Liver (tissue), 10 donors: ENCODE measurements at places on chromosomes 2 and 18. TPM values are rescaled to one million over a fixed set of nuclear protein-coding genes. Genes with fewer than 3 reads are reported as not detected.

The RGPD3 gene
- polyA plus RNA-seq: 0.85 TPM

The TMEM37 gene
- 44.5 TPM for polyA plus RNA-seq

The LRRC30 gene
- polyA plus RNA-seq: not detected

The CPO gene
- 0.07 TPM for polyA plus RNA-seq

The DSC2 gene
- 3.7 TPM for polyA plus RNA-seq

The DYNAP gene
- polyA plus RNA-seq: not detected

The AFF3 gene
- polyA plus RNA-seq: 0.48 TPM

The GALNT1 gene
- polyA plus RNA-seq: 13.9 TPM

The STPG4 gene
- polyA plus RNA-seq: not detected

The EGR4 gene
- polyA plus RNA-seq: 0.02 TPM

The SP140 gene
- polyA plus RNA-seq: 0.40 TPM

The VSNL1 gene
- polyA plus RNA-seq: 6.4 TPM

The TTC39C gene
- 41.9 TPM for polyA plus RNA-seq

The SKA1 gene
- 0.81 TPM for polyA plus RNA-seq

The GMCL1 gene
- polyA plus RNA-seq: 6.3 TPM

The LRRTM4 gene
- not detected for polyA plus RNA-seq

The CBLN2 gene
- 0.02 TPM for polyA plus RNA-seq

The STARD6 gene
- polyA plus RNA-seq: not detected

The MAL gene
- polyA plus RNA-seq: not detected

The IL36RN gene
- polyA plus RNA-seq: not detected
